ENCODE measurements at places on chromosomes 11 and 22.
A peak's percentile ranks its signal among the peaks of the same experiment; 100 is the strongest.

DNA sequence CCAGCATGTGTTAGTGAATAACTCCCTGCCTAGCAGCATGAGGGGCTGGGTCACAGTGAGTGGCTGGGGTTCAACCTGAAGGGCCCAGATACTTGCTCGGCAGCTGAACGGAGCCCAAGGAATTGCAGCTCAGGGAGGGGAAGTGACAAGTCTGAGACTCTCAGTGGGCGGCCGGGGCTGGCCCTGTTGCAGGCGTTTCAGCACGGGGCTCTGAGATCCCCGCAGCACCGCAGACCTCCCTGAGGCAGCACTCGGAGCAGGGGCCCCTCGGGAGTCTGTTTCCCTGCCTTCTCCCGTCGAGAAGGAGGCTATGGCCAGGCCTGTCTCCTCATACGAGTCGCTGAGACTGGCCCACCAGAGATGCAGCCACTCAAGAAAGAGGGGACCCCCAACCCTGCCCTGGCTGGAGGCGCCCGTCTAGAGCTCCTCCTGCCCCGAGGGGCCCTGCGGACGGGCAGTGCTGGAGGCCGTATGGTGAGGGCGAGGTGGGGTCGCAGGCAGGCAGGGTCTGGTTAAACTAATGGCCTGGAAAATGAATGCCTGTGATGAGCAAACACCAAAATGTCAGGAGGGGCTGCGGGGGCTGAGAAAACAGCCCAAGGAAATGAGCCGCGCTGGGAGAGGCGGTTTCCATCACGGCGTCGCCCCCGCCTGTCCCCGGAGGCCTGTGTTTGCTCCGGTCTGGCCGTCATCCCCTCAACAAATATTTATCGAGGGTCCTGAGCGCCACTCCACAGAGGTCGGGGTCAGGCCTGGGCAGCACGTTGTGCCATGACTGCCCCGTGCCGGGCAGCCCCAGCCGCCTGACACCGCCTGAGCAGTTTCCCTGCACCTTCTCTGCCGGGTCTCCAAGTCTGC lies 9.3 kb downstream of the TSSC4 start:
- no peak for DNase-seq

GRCh38 chr11:76729214-76729613 lies 53.9 kb upstream of the TSKU start:
- DNase-seq: no peak

DNA sequence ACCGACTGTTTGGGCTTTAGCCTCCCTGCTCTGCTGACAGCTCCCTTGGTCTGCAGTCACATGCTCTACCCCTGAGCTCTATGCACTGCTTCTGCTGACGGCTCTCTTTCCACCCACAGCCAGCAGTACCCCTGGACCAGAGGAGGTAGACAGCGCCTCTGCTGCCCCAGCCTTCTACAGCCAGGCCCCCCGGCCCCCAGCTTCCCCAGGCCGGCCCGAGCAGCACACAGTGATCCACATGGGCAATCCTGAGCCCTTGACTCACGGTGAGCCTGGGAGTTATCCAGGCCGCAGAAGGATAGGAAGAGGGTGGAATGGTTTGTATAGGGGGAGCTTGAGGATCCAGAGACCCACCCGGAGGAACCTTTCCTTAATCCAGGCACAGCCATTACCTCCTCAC lies 2.8 kb downstream of the ZFPL1 start:
- DNase-seq: no peak

GRCh38 chr22:41285441-41285819 lies 557 bp downstream of the RANGAP1 start:
- peak; percentile 69 for DNase-seq

- DNase-seq: no peak
Observed at GRCh38 chr11:70118642-70119041, 40.5 kb downstream of the ANO1 start.

All from stimulated activated CD4-positive, alpha-beta T cell treated with anti-CD3 and anti-CD28 coated beads, Interleukin-1b, Interleukin-23, amount 100 ng/mL, for 1 hour (primary cell).